ENCODE measurements at places on chromosomes 1 and 21.

DNA sequence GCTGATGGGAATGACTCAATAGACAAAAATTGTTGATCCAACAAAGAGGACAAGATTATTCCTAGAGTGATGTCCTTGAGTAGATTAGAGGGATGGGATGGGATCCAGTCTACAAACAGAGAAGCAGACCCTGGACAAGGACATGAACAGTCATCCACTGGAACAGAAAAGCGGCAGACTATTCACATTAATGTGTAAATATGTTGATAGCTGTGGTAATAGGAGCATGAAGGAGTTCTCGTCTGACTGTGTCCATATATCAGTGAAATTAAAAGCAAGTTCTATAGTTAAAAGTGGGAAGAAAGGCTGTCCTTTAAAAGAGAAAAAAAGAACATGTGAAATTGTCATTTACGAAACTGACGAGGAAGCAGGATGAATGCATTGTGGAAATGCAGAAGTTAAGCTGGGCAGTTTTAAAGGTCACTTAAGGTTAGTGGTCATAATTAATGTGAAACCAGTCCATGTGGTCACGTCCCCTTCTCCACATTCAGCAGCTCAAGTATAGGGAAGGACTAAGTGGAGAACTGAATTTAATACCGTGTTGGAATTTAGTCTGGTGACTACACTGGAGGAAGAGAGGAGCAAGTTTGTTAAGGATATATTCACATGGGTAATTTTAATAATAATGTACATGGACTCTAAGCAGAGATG lies 62.1 kb downstream of the PIK3R3 start:
- DNase-seq: no peak

GRCh38 chr1:3831689-3832088 lies 25.3 kb downstream of the CEP104 start:
- no peak for DNase-seq

DNA sequence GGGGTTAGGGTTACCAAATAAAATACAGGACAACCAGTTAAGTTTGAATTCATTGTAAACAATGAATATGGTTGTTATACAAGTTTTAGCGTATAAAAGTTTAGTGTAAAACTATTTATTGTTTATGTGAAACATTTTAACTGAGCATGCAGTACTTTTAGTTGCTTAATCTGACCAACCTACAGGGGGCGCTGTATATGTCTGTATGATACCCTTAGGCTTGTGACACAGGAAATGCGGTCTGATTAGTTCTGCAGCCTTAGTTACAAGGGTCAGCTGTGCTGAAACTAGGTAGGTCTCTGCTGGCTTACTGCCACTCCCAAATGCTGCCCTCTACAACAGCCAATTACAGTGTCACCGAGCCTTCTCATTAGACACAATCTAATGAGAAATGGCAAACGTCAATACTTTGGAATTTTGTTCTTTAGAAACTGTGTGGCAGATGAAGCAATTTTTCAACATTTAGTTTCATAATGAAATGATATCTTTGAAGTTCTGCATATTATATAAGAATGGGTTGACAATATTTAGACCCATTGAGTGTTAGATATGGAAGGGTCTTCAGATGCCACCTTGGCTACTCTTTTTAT lies 56.2 kb downstream of the NTNG1 start:
- DNase-seq: no peak

GRCh38 chr1:209589440-209589839 lies 5.9 kb downstream of the CAMK1G start:
- no peak for DNase-seq

- no peak for DNase-seq
Measured at GRCh38 chr1:2299131-2299627, 71.1 kb downstream of the SKI start.

All from T-helper 1 cell (primary cell).